ENCODE measurements at places on chromosomes 1 and 21. TPM values are rescaled to one million over a fixed set of nuclear protein-coding genes. Genes with fewer than 3 reads are reported as not detected.

The ATP5IF1 gene
- total RNA-seq: 84.5 TPM

The HSD3B2 gene
- total RNA-seq: not detected

GRCh38 chr21:41962425-41962966, 8.7 kb upstream of the C2CD2 start:
- DNase-seq: no peak

DNA sequence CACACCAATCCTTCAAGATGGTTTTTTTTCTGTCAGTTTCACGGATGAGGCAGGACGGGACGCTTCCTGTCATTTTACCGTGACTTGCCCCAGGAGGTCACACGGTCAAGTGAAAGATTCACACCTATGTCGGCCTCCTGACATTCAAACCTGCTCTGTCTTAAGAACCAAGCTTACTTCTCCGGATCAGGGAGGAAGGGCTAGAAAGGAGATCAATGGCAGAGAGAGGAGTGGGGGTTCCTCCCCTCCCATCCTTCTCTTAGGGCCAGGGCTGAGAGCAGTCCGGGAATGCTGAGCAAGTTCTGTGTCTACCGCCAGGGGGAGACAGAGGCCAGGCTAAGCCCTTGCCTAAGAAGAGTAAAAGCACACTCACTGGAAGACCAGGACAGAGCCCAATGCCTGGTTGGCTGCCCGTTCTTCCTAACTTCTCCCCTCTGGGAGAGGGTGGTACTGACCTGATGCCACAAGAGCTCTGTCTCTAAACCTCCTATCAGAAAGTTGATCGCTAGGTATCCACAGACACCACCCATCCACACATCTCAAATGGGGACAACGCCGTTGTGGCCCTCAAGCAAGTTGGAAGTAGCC, 1.1 kb upstream of the PPM1J start:
- peak; percentile 89 for DNase-seq

- no peak for DNase-seq
Observed at GRCh38 chr1:230728710-230729392, 14.9 kb upstream of the AGT start.

DNA sequence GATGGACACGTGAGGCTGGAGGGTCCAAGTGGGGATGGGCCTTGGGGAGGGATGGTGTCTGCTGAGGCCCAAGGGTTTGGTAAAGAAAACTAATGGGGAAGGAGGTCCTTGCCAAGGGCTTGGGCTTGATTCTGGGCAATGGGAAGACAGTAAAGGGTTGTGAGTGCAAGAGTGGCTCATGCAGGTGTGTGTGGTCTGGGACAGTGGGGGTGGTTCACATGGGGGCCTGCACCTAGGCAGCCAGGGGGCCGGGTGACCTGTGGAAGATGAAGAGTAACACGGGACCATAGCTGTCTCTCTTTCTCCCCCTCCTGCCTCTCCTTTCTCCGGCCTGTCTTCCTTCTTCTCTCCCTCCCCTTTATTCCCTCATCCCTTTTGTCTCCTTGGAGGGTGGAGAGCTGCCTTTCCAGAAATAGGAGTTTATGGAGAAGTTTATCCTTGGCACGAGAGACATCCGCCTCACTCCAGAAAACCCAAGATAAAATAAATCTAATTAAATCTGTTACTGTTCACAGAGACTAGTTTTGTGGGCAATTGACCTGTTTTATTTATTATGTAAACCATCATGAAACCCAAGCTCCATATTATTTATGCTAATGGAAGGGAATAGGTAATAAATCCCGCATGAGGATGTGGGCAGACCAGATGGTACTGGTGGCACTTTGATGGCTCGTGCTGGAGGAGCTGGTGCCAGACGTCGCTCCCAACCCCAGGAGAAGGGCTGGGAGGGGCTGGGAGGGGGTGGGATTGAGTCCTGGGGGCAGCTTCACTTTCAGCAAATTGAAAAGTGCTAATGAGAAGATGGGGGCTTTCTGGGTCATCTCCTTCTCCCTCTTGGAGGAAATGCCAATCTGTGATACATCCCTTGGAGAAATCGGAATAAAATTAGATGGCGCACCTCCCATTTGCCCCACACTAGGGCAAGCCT, 272.9 kb upstream of the CSF3R start:
- DNase-seq: no peak

- DNase-seq: peak; percentile 31
Observed at GRCh38 chr1:26696654-26697430, 1.0 kb downstream of the ARID1A start.

GRCh38 chr1:203548892-203549291, 54.9 kb downstream of the OPTC start:
- DNase-seq: no peak

The GJA5 gene
- total RNA-seq: 24.5 TPM

All from uterus (tissue), 4 donors.